ENCODE measurements at places on chromosomes 7 and 10. TPM values are rescaled to one million over a fixed set of nuclear protein-coding genes. Genes with fewer than 3 reads are reported as not detected.
A peak's percentile ranks its signal among the peaks of the same experiment; 100 is the strongest.

GRCh38 chr10:44177610-44178009 lies 207.3 kb downstream of the CXCL12 start:
- no peaks in the 10 kb centered on the region for H3K27me3 ChIP-seq
- no peaks in the 10 kb centered on the region for H3K36me3 ChIP-seq
- H3K27ac ChIP-seq: no peak overlapping the region
- H3K4me3 ChIP-seq: no peak overlapping the region
- DNase-seq: no peak

- H3K27ac ChIP-seq: peak overlapping the region; percentile 93
- no peaks in the 10 kb centered on the region for H3K27me3 ChIP-seq
- DNase-seq: peak; percentile 39
- H3K36me3 ChIP-seq: no peaks in the 10 kb centered on the region
- H3K4me1 ChIP-seq: peaks cover 9% of the 10 kb centered on the region
Measured at GRCh38 chr7:151877911-151878835, 1.3 kb upstream of the PRKAG2 start.

DNA sequence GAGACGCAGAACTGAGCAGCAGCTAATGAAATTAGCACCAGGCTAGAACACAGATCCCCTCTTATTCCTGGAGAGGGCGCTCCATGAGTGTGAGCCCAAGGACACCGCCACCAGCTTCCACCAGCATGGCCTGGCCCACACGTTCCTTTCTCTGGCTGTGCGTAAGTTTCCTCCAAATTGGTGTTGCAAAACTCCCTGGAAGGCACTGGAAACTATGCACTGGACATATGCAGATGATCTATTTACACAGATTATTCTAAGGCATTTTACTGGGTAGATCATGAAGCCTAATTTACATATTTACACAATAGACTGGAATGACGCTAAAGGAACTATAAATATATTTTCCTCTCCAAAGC lies 455.6 kb upstream of the FOXK1 start:
- H3K27me3 ChIP-seq: no peaks in the 10 kb centered on the region
- no peaks in the 10 kb centered on the region for H3K4me1 ChIP-seq
- H3K27ac ChIP-seq: no peak overlapping the region
- H3K36me3 ChIP-seq: no peaks in the 10 kb centered on the region
- no peak overlapping the region for H3K4me3 ChIP-seq
- DNase-seq: no peak

GRCh38 chr7:158325530-158326381 lies 261.9 kb downstream of the PTPRN2 start:
- no peak overlapping the region for H3K27ac ChIP-seq
- no peaks in the 10 kb centered on the region for H3K27me3 ChIP-seq
- H3K36me3 ChIP-seq: no peaks in the 10 kb centered on the region
- H3K4me3 ChIP-seq: no peak overlapping the region
- DNase-seq: no peak
- no peaks in the 10 kb centered on the region for H3K4me1 ChIP-seq

DNA sequence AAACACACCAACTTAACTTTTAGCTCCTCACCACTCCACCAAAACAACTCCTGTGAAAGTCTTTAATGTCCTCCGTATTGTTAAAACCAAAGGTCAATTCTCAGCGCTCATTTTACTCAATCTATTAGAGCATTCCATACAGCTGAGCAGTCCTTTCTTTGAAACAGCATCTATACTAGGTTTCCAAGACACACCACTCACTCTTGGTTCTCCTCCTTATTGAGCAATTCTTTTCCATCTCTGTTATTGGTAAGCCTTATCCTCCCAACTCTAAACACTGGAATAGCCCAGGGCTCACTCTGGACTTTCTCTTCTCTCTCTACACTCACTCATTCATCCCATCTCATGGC lies 34.9 kb downstream of the COA1 start:
- no peak for DNase-seq
- H3K27me3 ChIP-seq: no peaks in the 10 kb centered on the region
- H3K27ac ChIP-seq: no peak overlapping the region
- no peak overlapping the region for H3K4me3 ChIP-seq

GRCh38 chr10:3068201-3068967 lies 1.0 kb downstream of the PFKP start:
- peak; percentile 65 for DNase-seq
- H3K36me3 ChIP-seq: no peaks in the 10 kb centered on the region
- H3K4me3 ChIP-seq: peak overlapping the region; percentile 65
- no peaks in the 10 kb centered on the region for H3K27me3 ChIP-seq
- no peaks in the 10 kb centered on the region for H3K4me1 ChIP-seq
- H3K27ac ChIP-seq: peak overlapping the region; percentile 75

BAIAP2L1 gene
- total RNA-seq: not detected

GNAT3 gene
- total RNA-seq: not detected

All from uterus (tissue), 4 donors.